Activated T-cell treated with anti-CD3 and anti-CD28 coated beads for 48 hours (primary cell): ENCODE measurements at places on chromosomes 16 and 17.

DNA sequence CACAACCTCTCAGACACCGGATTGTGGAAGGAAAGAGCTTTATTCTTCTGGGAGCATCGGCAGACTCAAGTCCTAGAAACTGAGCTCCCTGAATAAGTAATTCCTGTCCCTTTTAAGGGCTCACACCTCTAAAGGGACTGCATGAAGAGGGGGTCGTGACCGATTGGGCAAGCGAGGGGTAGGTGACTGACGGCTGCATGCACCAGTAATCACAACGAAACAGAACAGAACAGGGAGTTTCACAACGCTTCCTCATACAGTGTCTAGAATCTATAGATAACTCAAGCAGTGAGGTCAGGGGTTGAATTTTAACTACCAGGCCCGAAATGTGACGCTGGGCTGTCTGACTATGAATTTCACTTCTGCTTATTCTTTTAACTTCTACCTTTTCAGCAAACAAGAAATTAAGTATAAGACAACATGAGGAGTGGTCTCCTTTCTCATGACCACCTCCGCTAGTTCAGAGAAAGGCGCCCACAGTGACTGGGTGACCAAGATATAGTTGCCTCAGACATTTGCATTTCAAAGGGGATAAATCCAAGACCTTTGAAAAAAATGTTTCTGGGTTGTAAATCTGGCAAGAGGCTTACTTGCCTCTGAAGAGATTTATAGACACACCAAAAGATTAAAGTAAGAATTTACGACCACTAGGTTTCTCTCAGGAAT, 88.4 kb upstream of the ATF7IP2 start:
- DNase-seq: no peak

DNA sequence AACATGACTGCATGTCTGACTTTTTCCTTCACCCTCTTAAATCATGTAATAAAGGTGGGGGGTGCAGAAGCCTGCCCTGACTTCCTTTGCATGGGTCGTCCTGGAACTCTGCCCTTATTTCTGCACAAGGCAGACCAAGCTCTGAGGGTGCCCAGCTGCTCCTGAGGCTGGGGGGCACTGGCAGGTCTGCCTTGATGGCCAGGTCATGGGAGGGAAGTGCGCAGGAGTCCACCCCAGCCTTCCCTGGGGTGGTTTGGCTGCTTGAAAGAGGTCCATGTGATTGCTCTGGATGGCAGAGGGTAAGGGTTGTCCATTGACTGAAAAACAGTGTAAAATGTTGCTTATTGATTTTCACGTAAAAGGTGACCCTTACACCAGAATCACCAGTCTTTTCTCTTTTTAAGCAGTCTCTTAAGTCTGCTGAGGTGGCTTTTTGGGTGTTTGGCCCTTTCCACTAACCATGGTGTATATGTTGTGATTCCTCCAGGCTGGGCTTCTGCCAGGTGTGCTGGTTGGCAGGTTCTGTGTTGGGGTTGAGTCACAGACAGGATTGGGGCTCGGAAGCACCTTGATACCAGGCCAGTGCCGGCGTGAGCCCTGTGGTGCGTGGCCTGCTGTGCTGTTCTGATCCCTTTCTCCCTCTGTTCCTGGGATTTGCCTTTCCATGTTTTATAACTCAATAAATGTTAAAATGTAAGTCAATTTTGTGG, 19.4 kb downstream of the DHX38 start:
- no peak for DNase-seq

GRCh38 chr17:67139289-67139688, 94.9 kb downstream of the CACNG1 start:
- DNase-seq: no peak

- DNase-seq: no peak
Measured at GRCh38 chr16:25676820-25677219, 14.9 kb upstream of the HS3ST4 start.

- no peak for DNase-seq
Measured at GRCh38 chr17:40615068-40615840, 32.4 kb downstream of the SMARCE1 start.

DNA sequence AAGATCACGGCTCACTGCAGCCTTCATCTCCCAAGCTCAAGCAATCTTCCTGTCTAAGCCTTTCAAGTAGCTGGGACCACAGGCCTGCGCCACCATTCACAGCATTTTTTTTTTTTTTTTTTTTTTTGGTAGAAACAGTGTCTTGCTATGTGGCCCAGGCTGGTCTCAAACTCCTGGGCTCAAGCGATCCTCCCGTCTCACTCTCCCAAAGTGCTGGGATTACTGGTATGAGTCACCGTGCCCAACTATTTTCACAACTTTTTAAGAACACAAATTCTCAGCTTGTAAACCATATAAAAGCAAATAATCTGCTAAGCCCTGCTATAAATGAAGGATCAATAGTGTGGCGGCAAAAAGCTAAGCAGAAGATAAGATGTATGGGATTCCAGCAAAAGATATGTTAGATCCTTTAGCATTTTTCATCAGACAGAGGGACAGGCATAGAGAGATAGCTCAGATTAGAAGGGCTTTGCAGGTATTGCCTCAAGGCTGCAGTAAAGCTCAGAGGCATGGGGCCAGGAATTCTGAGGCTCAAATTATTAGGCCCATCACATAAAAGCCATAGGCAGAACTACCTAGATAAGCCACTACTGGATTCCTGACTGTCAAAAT, 55.1 kb downstream of the EMP2 start:
- DNase-seq: no peak

DNA sequence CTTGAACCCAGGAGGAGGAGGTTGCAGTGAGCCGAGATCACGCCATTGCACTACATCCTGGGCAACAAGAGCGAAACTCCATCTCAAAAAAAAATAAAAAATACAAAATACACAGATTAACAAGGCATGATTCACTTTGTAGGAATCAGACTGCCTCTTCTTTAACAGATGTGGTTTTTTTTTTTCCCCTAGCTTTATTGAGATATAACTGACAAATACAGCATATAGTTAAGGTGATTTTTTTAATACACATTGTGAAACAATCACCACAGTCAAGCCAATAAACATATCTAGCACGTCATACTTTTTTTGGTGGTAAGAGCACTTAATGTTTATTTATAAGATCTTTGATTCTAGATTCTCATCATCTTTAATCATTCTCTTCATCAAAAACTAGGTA, 87.8 kb downstream of the SPAG9 start:
- DNase-seq: no peak

GRCh38 chr17:7211491-7212273, 8.0 kb downstream of the DLG4 start:
- DNase-seq: no peak

DNA sequence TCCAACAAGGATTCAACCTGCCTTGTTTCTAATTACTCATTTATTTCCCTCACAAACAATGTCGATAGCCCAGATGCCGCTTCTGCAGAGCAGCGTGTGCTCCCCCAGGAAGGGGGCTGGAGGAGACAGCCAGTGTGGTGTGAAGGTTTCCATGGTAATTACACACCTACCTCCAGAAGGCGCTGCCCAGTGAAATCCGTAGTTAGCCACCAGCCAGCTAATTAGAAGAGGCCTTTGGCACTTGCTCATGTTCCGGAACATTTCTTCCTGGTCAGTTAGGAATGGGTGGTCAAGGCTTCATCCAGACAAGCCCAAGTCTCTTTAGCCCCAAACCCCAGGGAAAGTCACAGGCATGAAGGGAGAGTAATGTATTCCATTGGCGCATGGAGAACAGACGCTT, 342.5 kb upstream of the C16orf82 start:
- DNase-seq: no peak

- no peak for DNase-seq
Measured at GRCh38 chr17:21214777-21215541, 998 bp upstream of the TMEM11 start.

DNA sequence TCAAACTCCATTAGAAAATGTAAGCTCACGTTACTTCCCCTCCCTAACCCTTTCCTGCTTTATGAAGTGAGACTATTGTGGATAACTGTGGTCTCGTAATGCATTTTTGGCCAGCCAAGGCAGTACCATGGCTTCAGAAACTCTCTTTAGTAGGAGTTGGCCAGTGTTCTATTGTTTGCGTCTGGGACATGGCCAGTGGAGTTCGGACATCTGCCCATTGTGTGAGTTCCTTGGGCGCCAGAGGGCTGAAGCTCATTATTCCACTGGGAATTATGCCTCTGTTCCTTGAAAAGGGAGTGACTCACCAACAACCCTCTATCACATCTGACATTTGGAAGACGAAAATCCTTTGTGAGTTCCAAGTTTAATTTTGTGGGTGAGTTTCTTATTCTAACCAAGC, 319.5 kb upstream of the SOX9 start:
- DNase-seq: no peak

DNA sequence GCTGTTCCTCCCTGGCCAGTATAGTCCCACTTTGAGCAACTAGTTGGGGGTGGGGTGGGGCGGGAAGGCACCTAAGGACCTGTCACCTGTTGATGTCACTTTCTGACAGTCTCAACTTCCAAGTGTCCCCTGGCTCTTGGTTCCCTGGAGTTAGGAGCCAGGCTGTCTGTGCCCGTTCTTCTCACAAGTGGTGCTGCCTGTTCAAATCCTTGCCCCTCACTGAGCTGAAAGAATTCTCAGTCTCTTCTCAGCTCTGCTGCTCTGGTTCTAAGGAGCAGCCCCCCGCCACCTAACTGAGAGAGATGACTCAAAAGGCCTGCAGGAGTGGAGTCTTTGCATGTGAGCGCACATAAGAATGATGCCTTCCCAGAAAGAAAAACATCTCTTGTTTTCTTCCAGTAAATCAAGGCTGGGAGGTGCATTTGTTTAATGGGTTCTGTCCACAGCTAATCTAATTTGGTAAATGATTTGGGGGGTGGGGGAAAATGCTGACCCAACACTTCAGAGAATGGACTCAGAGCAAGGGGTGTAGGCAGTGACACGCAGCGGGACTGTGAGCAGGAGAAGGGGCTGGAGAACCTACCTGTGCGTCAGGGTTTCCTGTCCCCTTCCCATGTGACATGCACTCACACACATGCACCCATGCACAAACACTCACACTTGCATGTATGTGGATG, 78.2 kb upstream of the NLRP1 start:
- DNase-seq: no peak
